Skin of body (tissue), 3 donors: ENCODE measurements at places on chromosomes 13 and 19. TPM values are rescaled to one million over a fixed set of nuclear protein-coding genes. Genes with fewer than 3 reads are reported as not detected.
A peak's percentile ranks its signal among the peaks of the same experiment; 100 is the strongest.

The SPTBN4 gene
- total RNA-seq: 1.2 TPM

DNA sequence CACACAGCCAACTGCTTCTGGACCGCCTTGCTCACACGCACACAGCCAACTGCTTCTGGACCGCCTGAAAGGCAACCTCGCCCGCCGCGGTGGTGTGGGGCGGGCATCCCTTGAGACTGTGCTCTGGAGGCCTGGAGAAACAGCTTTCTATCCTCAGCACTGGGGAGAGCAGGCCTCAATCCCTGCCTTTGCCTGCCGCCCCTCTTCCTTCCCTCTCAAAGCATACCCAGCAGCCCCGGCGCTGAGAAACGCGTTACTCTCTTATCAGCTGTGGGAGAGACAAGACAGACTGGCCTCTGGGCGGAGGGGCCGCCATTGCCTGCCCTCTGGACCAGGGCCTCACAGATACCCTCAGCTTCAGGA, 2.9 kb downstream of the LIPE start:
- DNase-seq: no peak

The GZMM gene
- total RNA-seq: 0.30 TPM

DNA sequence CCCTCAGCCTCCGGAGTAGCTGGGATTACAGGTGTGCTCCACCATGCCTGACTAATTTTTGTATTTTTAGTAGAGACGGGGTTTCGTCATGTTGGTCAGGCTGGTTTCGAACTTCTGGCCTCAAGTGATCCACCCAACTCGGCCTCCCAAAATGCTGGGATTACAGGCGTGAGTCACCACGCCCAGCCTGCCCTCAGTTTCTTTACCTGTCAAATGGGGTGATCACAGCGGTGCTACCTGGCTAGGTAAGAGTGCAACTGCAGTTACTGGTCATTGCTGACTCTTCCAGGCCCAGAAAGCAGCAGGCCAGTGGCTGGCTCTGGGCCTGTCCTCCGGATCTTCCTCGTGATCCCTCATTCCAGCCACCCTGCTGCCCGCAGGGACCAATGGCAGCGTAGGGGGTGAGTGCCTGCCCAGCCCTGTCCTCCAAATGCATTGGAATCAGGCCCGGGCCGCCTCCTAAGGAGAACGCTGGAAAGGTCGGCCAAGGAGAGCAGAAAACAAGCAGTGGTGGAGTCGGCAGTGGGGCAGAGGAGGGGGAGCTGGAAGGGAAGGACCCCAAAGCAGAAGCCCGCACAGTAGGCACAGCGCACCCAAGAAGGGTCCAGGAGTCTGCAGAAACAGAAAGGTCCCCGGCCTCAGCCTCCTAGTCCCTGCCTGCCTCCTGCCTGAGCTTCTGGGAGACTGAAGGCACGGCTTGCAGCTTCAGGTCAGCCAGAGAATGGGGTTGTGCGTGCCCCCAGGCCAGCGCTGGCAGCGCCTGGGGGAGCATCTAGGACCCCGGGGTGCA, 1.8 kb upstream of the SLC27A1 start:
- no peak for DNase-seq

GRCh38 chr19:35108730-35109129, 6.9 kb upstream of the FXYD3 start:
- DNase-seq: no peak

The OXGR1 gene
- 0.59 TPM for total RNA-seq

DNA sequence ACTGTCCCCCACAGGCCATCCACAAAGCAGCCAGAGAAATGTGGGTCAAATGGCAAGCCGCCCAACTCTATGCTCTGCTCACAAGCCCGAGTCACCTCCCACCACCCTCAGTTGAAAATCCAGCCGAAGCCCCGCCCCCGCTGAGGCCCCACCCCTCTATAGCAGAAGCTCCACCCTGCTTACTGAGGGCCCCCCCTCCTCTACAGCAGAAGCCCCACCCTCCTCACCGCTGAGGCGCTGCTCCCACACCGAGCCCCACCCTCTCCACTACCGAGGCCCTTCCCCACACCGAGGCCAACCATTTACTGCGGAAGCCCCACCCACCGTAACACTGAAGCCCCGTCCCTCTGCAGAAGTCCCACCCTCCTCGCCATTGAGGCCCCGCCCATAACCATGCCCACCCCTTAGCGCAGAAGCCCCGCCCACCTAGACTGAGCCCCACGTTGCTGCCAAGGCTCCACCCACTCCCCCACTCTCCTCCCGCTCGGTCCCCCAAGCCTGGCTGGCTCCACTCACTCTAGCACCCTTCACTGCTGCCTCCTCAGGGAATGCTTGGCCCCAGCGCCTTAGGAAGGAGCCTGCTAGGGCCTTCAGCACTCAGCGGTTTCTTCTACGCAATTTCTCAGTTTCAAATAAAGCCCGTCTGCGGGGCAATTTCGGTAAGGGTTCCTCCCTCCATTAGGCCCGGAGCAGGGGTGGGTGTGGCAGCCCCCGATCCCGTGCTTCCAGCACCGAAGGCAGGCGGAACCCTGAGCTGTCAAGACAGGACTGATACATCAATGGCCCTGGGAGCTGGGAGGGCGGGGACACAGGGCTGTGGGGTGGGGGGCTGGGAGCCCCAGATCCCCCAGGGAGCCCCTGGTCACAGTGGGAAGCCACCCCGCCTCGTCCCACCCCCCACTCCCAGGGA, 9.0 kb upstream of the MYDGF start:
- DNase-seq: no peak

DNA sequence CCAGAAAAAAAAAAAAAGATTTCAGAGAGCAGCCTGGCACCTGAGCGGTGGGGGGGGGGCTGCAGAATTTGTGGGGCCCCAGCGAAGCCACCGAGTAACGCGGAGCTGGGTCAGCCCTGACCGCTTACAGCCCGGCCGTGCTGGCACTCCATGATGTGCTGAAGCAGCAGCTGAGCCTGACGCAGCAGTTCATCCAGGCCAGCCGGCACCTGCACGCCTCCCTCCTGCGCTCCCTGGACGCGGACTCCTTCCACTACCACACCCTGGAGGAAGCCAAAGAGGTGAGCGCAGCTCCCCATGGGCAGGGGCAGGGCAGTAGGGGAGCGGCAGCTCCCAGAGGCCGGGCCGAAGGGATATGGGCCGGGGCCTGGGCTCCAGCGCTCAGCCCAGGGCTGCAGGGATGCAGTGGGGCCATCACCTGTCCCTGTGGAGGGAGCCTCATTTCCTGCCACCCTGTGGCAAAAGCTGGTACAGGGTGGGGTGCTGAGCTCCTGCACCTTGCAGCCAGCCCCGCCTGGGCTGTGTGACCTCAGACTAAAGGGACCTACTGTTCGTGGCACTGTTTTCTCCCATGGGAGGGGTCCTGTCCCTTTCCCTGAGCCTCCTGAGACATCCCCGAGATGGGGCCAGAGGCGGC, 18.3 kb downstream of the C19orf44 start:
- no peak for DNase-seq

The LYPD5 gene
- 16.0 TPM for total RNA-seq

DNA sequence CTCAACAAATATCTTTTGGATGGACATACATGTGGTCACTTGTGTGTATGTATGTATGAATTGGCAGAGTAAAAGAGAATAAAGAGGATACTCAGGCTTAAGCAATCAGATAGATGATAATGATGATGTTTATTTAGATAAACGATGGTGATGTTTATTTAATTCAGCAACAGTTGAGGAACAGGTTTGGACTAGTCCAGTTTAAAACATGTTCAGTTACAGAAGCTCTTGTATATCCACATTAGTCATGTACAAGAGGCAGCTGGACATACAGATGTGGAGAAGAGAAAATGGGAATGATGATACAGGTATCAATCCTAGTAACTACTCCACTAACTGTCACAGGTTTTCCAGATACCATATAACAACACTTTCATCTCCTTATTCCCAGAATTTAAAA, 232.1 kb downstream of the DIAPH3 start:
- no peak for DNase-seq

- DNase-seq: no peak
These were observed 5.9 kb upstream of the SLC7A9 start for GRCh38 chr19:32875428-32875827.

DNA sequence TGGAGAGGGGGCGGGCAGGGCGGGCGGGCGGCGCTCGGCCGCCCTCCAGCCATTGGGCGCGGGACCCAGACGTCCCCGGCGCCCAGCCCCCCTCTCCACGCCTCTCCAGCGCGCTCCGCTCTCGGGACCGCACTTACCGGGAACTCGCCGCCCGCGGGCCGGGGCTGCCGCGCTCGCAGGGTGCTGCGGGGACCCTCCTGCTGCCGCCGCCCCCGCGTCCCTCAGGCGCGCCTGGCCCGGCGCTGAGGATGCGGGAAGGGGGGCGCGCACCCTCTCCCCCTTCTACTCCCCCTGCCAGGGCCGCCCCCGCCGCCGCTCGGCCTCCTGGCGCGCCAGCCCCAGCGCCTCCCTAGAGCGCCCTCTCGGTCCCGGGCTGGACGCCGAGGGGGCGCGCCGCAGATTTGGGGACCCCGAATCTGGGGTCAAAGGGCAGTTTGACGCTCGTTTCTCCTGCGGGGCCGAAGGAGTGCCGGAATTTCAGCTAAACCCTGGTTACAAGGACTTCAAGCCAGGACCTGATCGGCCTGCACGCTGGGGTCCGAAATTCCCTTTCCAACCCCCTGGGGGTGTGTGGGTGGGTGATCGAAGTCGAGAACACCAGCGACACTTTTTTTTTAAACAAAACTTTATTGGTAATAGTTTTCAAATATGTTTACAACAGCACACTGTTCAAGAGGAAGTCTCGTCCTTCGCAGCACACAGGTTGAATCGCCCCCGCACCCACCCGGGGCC, 696 bp upstream of the SAMD1 start:
- peak; percentile 76 for DNase-seq

The RFXAP gene
- 4.3 TPM for total RNA-seq

DNA sequence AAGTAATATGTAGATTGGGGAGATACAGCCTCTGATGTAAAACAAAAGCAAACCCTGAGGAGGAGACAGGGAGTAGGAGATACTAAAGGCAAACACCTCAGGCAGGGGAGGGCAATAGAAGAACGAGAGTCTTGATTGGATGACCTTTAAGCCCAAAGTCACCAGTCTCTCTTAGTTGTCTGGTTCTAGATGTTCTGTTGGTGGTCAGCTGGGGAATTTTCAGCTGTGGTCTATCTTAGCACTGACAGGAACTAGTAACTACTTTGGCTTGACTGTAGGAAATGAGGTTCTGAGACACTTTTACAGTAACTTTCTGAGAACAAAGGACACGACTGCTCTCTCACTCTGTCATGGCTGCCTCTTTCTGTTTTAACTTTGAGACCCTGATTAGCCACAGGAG, 290.7 kb upstream of the MIR17HG start:
- no peak for DNase-seq

- DNase-seq: no peak
These were observed 9.6 kb upstream of the CEACAM5 start for GRCh38 chr19:41698746-41699230.

- DNase-seq: no peak
These were observed 19.6 kb downstream of the HMGB1 start for GRCh38 chr13:30446126-30446500.

The CYP2S1 gene
- 2.5 TPM for total RNA-seq

DNA sequence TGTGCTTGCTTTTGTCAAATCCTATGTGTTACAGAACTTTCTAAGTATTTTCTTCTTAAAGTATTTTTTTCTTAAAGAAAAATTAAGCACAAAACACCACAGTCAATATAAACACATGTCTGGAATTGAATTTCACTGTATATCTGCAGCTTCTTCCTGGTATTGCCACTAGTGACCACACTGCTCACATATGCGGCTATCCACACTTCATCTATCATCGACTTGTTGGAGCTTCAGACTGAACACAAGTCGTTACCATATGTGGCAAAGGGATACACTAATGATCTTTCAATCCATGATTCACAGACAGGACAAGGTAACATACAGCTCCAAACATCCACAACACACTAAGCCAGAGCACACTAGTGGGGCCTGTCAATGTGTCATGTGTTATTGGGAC, 498.4 kb upstream of the ARGLU1 start:
- peak; percentile 94 for DNase-seq

GRCh38 chr13:66860878-66861417, 369.2 kb downstream of the PCDH9 start:
- no peak for DNase-seq

DNA sequence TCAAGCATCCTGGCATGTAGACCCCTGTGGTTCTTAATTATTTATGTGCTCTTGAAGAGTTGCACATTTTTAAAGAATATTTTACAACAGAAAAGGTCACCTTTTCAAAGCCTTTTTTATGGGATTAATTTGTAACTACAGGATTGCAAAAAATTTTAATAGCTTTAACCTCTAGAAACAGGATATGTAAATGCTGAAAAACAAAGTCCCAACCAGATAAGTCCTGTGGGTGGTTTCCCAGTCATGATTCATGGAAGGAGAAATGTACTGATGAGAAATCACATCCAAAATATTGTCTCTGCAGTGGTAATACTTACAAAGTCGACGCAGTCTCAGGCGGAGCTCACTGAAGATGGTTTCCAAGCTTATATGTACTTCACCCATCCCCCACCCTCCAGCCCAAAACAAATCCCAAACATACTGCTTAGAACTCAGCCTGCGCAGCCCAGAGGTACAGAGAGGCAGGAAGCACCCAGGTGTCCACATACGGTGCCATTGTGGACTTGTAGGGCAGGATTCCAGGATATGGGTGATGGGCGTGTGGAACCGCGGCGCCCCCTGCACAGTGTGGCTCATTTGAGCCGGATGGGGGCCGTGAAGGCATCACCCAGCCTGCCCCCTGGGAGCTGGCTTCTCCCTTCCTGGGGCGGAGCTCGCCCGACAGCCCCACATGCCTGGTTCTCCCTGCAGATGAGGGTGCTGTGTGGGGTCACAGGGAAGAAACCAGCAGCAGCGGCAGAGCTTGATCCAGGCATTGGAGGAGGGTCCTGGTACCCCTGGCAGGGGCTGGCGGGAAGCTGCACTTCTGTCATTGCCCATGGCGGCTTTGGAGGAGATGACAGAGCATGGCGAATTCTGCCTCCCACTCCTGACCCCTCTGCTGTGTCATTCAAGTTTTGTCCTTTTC, 101.2 kb downstream of the ATP11A start:
- DNase-seq: no peak

GRCh38 chr13:65505941-65506340, 1724.2 kb downstream of the PCDH9 start:
- no peak for DNase-seq

The GFY gene
- total RNA-seq: not detected

- DNase-seq: no peak
These were observed 30.1 kb downstream of the EPS15L1 start for GRCh38 chr19:16441661-16442162.

DNA sequence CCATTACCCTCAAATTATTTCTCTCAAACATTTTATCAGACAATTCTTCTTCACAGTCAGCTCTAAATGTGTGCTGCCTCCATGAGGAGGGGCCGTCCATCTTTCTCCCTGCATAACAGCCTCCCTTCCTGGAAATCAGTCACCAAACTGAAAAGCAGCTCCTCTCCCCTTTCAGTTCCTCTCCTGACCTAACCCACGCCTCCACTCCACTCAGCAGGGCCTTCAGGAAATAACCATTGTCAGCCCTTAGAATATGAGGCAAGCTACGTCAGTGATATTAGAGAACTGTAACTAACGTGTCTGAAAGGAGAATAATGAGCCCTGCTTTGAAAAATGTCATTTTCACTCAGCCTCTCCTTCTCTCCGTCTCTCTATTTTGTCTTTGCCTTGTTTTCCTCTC, 116.2 kb downstream of the OLFM4 start:
- no peak for DNase-seq
